ENCODE measurements at places on chromosomes 3 and 15. TPM values are rescaled to one million over a fixed set of nuclear protein-coding genes. Genes with fewer than 3 reads are reported as not detected.
A peak's percentile ranks its signal among the peaks of the same experiment; 100 is the strongest.

Gene IL16
- 106 TPM for total RNA-seq

Gene ALG1L2
- 0.56 TPM for total RNA-seq

Gene CCDC54
- total RNA-seq: not detected

Gene SEMA6D
- not detected for total RNA-seq

Gene PAQR9
- total RNA-seq: not detected

GRCh38 chr3:39021465-39022285 is 30.1 kb downstream of the SCN11A start:
- peaks cover 6% of the 10 kb centered on the region for H3K4me1 ChIP-seq
- no peak for DNase-seq
- no peaks in the 10 kb centered on the region for H3K36me3 ChIP-seq
- no peak overlapping the region for H3K27ac ChIP-seq
- H3K4me3 ChIP-seq: no peak overlapping the region

DNA sequence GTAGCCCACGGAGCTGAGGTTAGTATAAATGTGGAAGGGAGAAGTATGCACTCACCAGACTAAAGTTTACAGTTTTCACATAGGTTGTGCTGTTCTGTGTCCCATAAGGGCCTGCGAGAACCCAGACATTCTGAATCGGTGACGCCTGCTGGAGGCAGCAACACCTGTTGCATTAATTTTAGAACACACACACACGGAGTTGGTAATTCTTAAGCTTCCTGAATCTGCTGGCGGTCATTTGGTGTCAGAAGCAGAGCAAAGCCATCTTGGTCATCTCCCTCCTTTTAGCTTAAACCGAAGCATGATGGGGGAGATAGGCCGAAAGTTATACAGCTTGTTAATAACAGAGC is 41.1 kb upstream of the AP3B2 start:
- H3K36me3 ChIP-seq: peaks cover 43% of the 10 kb centered on the region
- peak overlapping the region; percentile 89 for H3K4me3 ChIP-seq
- peak; percentile 6 for DNase-seq

DNA sequence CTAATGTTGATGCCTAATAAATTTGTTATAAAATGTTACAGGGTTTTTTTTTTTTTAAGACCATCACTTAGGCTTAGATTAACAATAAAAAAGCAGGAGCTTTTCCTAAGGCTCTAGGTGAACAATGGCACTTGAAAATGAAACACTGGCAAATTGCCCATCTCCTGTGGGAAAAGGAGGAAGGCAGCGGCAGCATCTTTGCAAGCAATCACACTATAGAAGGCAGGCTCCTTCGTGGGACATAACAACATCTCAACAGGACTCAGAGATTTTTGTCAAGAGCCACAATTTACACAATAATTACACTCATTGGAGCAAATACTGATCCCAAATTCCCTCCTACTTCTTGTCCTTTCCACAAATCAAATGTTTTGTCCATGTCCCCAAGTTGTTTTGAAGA is 646.7 kb downstream of the ROBO2 start:
- H3K27me3 ChIP-seq: no peaks in the 10 kb centered on the region
- H3K27ac ChIP-seq: no peak overlapping the region
- no peaks in the 10 kb centered on the region for H3K4me1 ChIP-seq
- H3K36me3 ChIP-seq: no peaks in the 10 kb centered on the region

DNA sequence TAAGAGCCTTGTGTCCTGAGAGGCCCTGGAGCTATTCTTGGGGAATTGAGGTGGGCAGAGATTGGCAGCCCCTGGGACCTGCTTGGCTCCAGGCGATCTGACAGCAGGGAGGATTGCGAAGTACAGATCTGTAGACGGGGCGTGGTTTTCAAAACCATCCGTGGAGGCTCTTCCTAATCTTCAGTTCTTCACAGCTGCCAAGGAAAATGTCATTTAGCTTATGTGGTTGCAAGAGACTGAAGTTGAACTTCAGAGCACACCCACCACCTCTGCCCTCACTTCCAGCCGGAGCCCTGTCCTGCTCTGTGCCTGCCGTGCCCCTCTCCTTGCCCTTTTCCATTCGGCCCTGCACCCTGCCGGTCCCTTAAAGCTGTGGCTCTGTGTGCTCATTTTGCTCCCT is 12.9 kb downstream of the NISCH start:
- H3K4me1 ChIP-seq: peaks cover 3% of the 10 kb centered on the region
- peaks cover 5% of the 10 kb centered on the region for H3K36me3 ChIP-seq
- no peaks in the 10 kb centered on the region for H3K27me3 ChIP-seq
- H3K4me3 ChIP-seq: no peak overlapping the region
- peak overlapping the region; percentile 47 for H3K27ac ChIP-seq
- no peak for DNase-seq

DNA sequence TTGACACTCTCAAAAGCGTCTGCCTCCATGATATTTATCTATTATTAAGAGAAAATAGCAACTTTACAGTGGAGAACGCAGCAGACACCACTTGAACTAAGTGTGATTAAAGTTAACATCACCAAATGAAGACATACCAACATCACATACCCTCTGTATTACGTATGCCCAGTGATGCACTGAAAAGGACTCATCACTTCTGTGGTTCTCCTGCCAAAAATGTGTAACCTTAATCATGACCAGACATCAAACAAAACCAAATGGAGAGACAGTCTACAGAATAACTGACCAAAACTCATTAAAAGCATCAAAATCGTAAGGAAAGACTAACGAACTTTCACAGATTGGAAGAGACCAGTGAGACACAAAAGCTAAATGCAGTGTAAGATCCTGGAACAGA is 103.2 kb downstream of the PPP2R3A start:
- H3K27me3 ChIP-seq: no peaks in the 10 kb centered on the region
- no peaks in the 10 kb centered on the region for H3K36me3 ChIP-seq
- H3K27ac ChIP-seq: no peak overlapping the region
- peaks cover 5% of the 10 kb centered on the region for H3K4me1 ChIP-seq

DNA sequence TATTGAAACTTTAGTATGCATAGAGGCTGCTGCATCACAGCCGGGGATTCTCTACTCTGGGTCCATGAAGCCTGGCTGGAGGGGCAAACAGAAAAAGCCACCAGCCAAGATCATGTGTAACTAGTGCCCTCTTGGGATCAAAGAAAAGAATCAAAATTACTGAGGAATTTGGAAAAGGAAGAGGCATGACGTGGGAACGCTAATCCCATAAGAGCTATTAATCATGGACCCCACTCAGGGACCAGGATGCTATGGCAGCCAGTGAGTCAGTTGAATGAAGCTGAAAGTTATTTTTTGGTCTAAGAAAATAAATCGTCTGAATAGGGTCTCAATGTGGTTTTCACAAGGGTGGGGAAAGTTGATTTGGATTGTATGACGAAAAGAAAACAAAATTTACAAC is 1165.1 kb downstream of the ROBO2 start:
- DNase-seq: no peak
- H3K27ac ChIP-seq: no peak overlapping the region
- no peak overlapping the region for H3K4me3 ChIP-seq
- no peaks in the 10 kb centered on the region for H3K36me3 ChIP-seq

DNA sequence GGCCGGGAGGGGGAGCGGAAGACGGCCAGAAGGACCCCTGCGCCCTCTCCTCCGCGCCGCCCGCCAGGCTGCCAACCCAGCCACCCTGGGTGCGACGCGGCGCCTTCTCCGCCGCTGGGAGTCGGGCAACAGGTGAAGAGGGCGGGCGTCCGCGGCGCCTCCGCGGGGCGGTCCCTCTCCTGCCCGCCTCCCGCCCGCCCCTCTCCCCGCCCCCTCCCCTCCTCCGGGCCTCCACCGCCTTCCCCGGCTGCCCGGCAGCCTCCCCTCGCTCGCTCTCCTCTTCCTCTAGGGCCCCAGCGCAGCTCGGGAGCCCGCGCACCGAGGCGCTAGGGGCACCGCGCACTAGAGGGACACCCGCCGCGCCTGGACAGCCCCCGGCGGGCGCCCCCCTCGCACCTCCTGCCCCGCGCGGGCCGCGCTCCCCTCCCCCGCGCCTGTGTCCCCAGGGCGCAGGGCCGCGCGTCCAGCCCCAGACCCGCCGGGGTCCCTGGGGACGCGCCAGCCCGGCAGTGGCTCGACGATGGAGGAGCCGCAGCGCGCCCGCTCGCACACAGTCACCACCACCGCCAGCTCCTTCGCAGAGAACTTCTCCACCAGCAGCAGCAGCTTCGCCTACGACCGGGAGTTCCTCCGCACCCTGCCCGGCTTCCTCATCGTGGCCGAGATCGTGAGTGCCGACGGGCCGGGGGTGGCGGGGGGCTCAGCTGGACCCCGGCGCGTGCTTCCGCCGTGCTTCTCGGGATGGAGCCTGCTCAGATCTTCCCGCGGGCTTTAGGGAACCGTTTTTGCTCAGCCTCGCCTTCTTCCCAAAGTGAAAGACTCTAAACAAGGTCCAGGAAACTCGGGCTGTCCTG is at the start of gene CMTM8:
Gene CMTM8, plus strand, starts transcription at position 228 of the 854 bp plus-strand sequence. Its CDS starts 293 bp downstream, at position 521.
- DNase-seq: peak; percentile 71
- H3K27ac ChIP-seq: no peak within 1 kb of the TSS
- peaks cover 4% of the 10 kb centered on the region for H3K36me3 ChIP-seq
- H3K27me3 ChIP-seq: peaks cover 20% of the 10 kb centered on the region
- peaks cover 12% of the 10 kb centered on the region for H3K4me1 ChIP-seq

DNA sequence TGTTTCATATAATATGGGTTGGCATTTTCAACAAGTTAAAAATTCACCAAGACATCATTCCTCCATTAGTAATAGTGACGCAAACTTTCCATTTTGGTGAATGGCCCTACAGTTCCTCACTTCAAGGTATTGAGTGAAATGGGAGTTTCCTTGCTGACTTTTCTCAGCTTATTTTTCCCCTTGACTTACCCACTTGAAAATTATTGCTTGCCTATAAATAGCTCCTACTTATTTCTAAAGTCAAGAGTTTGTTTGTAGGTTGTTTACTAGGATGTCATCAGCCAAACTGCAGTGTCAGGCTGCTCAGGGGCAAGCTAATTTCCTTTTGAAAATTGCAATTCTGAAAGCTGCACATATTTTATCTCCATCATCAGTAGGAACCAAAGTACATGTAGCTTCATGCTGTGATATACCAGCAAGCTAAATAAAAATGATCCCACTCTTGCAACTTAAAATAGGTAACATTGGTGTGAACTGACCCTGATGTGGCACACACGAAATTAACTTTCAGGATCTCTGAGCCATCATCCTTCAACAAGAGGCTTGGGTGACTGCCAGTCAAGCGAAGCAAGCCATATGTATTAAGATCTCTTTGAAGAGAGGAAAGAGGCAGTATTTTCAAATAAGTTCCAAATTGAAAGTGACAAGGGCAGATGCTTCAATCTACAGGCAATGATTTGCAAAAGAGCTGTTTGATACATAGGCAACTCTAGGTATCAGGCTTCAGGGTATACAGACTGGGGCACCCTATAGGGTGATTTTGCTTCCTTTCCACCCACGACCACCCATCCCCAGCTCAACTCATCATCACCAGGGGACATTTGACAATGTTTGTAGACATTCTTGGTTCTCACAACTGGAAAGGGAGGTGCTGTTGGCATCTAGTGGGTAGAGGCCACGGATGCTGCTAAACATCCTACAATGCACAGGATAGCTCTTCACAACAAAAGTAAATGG is 66.8 kb upstream of the RASGRP1 start:
- peaks cover 4% of the 10 kb centered on the region for H3K36me3 ChIP-seq
- H3K27me3 ChIP-seq: no peaks in the 10 kb centered on the region
- DNase-seq: no peak

- H3K27ac ChIP-seq: no peak overlapping the region
- H3K27me3 ChIP-seq: peaks cover 26% of the 10 kb centered on the region
- no peaks in the 10 kb centered on the region for H3K36me3 ChIP-seq
- no peak for DNase-seq
- H3K4me3 ChIP-seq: no peak overlapping the region
Observed at GRCh38 chr15:29756358-29757267, 65.7 kb downstream of the TJP1 start.

DNA sequence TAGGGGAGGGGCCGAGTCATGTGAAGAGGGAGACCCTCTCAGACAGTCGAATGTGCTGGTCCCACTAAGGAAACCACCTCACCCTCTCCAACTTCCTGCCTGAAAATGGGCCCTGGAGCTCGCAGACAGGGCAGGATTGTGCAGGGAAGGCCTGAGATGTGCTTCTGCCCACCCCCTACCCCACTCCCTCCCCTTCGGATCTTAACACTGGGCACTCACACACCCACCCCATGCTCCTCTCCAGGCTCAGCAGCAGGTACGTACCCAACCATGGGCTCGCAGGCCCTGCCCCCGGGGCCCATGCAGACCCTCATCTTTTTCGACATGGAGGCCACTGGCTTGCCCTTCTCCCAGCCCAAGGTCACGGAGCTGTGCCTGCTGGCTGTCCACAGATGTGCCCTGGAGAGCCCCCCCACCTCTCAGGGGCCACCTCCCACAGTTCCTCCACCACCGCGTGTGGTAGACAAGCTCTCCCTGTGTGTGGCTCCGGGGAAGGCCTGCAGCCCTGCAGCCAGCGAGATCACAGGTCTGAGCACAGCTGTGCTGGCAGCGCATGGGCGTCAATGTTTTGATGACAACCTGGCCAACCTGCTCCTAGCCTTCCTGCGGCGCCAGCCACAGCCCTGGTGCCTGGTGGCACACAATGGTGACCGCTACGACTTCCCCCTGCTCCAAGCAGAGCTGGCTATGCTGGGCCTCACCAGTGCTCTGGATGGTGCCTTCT is 20.0 kb downstream of the ATRIP start:
- DNase-seq: peak; percentile 41
- H3K27ac ChIP-seq: peak overlapping the region; percentile 96
- peaks cover 40% of the 10 kb centered on the region for H3K36me3 ChIP-seq
- H3K27me3 ChIP-seq: no peaks in the 10 kb centered on the region

- H3K27ac ChIP-seq: no peak within 1 kb of the TSS
- no peak within 1 kb of the TSS for H3K4me3 ChIP-seq
- DNase-seq: no peak
- no peaks in the 10 kb centered on the region for H3K27me3 ChIP-seq
Observed at GRCh38 chr15:84883916-84884781, at the start of gene SLC28A1. Gene SLC28A1 (plus strand): TSS chr15:84884662. CDS start chr15:84887761, 3,099 bp downstream.

GRCh38 chr3:195555110-195555509 is 12.0 kb upstream of the PPP1R2 start:
- peaks cover 53% of the 10 kb centered on the region for H3K4me1 ChIP-seq
- H3K36me3 ChIP-seq: no peaks in the 10 kb centered on the region
- no peaks in the 10 kb centered on the region for H3K27me3 ChIP-seq
- no peak for DNase-seq
- no peak overlapping the region for H3K4me3 ChIP-seq

- H3K27ac ChIP-seq: no peak overlapping the region
- no peaks in the 10 kb centered on the region for H3K36me3 ChIP-seq
- no peaks in the 10 kb centered on the region for H3K4me1 ChIP-seq
- no peak overlapping the region for H3K4me3 ChIP-seq
- H3K27me3 ChIP-seq: no peaks in the 10 kb centered on the region
Observed at GRCh38 chr3:160649596-160649995, 27.4 kb upstream of the ARL14 start.
